Stimulated activated CD4-positive, alpha-beta T cell treated with anti-CD3 and anti-CD28 coated beads, Interleukin-15, amount 100 ng/mL, for 1 hour (primary cell): ENCODE measurements at places on chromosomes 3 and 15.

DNA sequence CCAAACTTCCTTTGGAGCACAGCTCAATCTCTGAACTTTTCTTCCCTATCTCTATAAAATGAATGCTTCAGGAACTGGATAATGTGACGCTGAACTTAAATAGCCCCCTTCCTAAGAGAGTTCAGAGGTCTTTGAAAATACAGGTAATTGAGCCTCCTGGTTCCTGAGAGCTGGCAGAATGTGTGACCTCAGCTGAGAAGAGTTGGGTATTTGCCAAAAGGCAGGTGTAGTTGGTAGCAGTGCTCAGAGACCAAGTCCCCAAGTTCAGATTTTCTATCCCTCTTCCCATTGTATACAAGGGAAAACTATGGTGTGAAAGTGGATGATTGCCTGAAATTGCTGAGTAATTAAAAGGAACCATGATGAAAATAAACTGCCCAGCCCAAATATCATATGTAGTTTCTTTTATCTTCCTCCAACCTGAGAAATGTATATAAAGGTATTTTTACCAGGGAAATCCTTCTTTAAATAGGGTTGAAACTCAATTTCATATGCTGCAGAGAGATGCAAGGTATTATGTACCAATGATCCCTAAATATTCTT is 154.6 kb upstream of the ICE2 start:
- no peak for DNase-seq

- no peak for DNase-seq
Measured at GRCh38 chr3:132418916-132419315, 1.6 kb downstream of the DNAJC13 start.

- no peak for DNase-seq
Measured at GRCh38 chr3:175670557-175670956, 811.4 kb downstream of the NAALADL2 start.

DNA sequence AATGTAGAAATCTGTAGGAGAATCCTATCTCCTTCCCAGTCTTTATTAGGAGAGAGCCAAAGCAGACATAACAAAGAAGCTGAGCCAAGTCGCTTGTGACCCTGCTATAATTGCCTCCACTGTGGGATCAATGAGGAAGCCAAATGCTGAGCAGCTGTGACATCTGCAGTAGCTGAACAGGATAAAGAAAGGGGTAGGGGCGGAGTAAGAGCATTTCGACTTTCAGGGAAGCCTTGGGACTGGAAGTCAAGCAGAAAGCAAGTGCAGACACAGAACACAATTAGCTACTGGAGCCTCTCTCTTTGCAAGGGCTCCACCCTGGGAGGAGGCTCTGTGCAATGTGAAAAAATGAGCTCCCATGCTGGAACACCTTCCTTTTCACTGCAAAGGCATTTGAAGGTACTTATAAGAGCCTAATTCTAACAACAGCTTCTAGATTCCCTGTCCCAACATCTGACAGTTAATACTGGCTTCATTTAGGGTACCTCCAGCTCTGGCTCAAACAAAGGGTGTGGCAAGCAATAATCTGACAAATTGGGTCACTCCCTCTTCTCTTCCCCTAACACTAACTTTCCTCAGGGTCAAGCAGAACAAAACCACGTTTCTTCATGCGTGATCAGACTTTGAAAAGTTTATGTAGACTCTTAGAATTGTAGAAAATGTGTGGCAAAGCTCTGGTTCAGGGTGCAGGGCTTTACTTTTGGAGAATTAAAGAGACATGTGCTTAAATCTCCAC is 166.4 kb downstream of the CADPS start:
- DNase-seq = no peak

GRCh38 chr3:101928890-101929289 is 79.6 kb downstream of the NFKBIZ start:
- no peak for DNase-seq

GRCh38 chr15:41666353-41666920 is 6.2 kb downstream of the MGA start:
- no peak for DNase-seq

GRCh38 chr3:171383206-171384018 is 76.8 kb downstream of the TNIK start:
- no peak for DNase-seq

DNA sequence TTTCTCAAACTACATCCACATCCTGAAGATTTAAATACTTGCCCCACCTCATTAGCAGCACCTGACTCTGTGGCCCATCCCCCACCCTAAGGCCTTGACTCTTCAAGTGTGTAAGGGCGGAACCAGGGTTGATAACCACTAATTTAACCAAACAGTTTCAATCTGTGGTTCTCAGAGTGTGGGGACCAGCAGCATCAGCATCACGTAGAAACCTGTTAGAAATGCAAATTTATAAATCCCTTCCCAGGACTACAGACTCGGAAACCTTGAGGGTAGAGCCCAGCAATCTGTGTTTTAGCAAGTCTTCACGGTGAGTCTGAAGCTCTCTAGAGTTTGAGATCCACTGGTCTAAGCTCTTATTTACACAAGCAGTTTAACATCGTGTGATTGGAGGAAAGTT is 12.4 kb downstream of the GNB4 start:
- DNase-seq = no peak

DNA sequence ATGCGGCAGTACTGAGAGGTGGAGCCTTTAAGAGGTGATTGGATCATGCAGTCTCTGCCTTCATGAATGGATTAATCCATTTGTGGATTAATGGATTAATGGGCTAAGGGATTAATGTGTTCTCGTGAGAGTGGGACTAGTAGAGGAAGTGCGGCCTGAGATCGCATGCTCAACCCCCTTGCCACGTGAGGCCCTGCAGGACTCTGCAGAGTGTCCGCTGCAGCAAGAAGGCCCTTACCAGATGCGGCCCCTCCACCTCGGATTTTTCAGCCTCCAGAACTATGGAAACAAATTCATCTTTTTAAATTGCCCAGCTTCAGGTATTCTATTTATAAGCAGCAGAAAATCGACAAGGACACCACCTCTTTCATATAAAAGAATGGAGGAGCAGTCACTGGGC is 148.8 kb downstream of the TPRA1 start:
- no peak for DNase-seq

GRCh38 chr15:40398413-40398873 is 7.2 kb upstream of the IVD start:
- DNase-seq = no peak

GRCh38 chr3:170046269-170047132 is 8.7 kb downstream of the GPR160 start:
- DNase-seq = no peak

- no peak for DNase-seq
Measured at GRCh38 chr15:99631255-99631654, 65.5 kb downstream of the MEF2A start.

- DNase-seq = no peak
Measured at GRCh38 chr3:35969406-35969805, 330.1 kb downstream of the ARPP21 start.

- DNase-seq = no peak
Measured at GRCh38 chr3:193980326-193980725, 155.6 kb upstream of the HES1 start.

DNA sequence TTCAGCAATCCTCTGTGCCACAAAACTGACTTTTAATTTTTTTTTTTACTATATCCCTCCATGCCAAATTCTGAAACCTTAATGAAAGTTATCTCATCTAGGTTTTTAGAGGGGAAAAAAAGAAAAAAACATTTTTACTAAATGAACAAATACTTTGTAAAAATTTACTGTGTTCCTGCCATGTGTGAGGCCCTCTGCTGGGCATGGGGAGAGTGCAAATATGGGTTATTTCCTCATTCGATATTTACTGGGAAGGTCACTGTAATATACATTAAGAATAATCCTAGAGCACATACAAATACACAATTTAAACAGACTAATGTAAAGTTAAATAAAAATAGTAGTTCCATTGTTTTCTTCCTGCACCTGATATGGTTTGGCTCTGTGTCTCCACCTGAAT is 215.0 kb downstream of the GRM7 start:
- DNase-seq = no peak

DNA sequence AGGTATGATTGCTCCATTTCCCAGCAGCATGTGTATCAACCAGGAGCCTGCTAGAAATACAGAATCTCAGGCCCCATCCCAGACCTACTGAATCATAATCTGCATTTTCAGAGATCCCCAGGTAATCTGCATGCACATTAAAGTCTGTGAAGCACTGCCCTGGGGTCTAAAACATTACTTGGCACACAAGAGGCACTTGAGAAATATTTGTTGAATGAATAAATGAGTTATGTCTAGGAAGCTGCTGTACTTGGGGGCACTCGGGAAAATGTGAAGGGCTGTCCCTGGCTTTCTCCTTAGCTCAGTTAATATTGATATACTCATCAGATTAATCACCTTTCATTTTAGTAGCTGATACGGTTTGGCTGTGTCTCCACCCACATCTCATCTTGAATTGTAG is 184.4 kb downstream of the RORA start:
- DNase-seq = no peak

GRCh38 chr3:192079098-192079497 is 618.1 kb downstream of the PYDC2 start:
- DNase-seq = no peak

GRCh38 chr15:97126553-97127233 is 796.2 kb downstream of the NR2F2 start:
- no peak for DNase-seq

GRCh38 chr15:65369651-65370050 is 8.2 kb downstream of the IGDCC3 start:
- no peak for DNase-seq

DNA sequence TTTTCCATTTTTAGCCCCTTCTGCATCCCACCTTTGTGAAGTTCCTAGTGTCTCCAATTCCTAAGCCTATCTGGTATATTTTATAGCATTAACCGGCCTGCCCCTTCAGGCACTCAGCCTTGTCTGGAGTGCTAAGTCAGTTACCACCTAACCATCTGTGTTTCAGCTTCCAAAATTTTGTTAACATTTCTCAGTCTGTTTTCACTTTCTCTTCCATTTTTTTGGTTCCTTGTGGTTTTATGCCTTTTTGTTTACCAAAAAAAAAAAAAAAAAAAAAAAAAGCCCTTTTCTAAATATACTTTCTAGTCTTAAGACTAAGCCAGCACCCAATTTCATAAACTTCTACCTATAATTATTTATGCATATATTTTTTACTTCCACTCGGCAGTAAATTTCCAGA is 92.4 kb downstream of the CSNK1G1 start:
- no peak for DNase-seq

GRCh38 chr15:101675015-101675414 is 22.8 kb upstream of the TM2D3 start:
- DNase-seq = no peak

DNA sequence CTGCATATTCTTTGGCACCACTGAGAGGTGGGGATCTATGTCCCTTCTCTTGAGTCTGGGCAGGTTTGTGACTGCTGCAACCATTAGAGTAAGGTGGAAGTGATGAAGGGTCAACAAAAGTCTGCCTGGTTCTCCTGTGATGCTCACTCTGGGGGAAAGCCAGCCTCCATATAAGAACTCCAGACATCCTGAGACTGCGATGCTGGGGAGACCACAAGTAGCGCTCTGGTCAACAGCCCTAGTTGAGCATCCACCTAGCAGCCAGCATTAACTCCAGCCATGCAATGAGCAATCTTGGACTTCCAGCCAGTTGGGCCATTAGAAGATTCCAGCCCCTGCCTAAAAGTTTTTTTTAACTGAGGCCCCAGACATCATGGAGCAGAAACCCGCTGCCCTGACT is 62.8 kb downstream of the SCN11A start:
- no peak for DNase-seq
